ENCODE measurements at places on chromosomes 2 and 18. TPM values are rescaled to one million over a fixed set of nuclear protein-coding genes. Genes with fewer than 3 reads are reported as not detected.
A peak's percentile ranks its signal among the peaks of the same experiment; 100 is the strongest.

DNA sequence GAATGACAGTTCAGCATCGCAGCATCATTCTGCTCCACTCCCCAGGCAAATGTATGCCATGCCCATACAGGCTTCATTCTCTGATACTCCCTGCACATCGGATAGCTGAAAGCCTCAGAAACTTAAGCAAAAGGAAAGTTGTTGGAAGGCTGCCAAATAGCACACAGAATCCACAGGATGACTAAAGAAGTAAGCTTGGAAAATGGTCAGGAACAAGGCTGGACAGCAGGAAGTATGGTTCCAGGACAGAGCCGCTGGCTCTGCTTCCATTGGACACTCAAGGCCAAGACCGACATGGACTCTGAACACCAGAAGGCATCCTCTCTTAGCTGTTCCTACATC is 256.5 kb downstream of the CDH20 start:
- DNase-seq, result peak; percentile 72

The EGR4 gene
- total RNA-seq, result not detected

The C2orf78 gene
- not detected for total RNA-seq

GRCh38 chr2:152694161-152694661 is 23.1 kb downstream of the PRPF40A start:
- peak; percentile 89 for DNase-seq

- DNase-seq, result no peak
Measured at GRCh38 chr18:22670914-22671313, 253.2 kb upstream of the CTAGE1 start.

DNA sequence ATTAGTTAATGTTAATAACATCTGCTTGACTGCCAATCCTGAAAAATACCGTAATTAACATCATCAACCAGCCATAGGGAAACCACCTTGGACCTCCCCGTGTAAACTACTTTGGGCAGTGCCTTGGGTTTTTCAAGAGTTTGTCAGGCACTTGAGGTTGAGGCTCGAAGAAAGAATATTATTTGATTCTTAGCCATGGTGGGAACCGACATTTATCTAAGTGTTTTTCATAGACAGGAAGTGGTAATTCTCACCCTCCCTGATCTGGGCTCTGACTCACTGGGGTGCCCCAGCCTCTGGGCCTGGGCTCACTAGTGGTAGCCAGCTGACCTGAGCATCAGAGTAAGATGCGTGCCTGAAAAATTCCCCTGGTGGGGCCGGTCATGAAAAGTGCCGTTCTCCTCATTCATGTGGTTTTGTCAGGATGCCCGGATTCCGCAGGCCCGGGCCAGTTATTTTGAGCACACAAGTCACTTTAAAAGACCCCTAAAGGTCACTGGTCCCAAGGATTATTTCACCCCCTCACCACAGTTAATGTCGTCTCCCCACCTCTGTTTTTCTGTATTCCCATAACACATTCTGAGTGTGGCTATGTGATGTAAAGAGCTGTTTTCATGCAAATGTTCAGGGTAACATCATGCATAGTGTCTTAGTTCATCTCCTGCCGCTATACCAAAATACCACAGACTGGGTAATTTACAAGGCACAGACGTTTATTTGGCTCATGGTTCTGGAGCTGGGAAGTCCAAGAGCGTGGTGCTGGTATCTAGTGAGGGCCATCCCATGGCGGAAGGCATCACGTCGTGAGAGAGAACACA is 21.6 kb upstream of the SPATA3 start:
- peak; percentile 96 for DNase-seq

The FTCDNL1 gene
- total RNA-seq, result 0.25 TPM
